HT-29 (cell line): ENCODE measurements at places on chromosomes 1 and 21. TPM values are rescaled to one million over a fixed set of nuclear protein-coding genes. Genes with fewer than 3 reads are reported as not detected.

LORICRIN gene
- total RNA-seq: not detected in 2 replicates

NCSTN gene
- 26.0 and 30.9 TPM in 2 replicates for total RNA-seq

CDC42 gene
- total RNA-seq: 146 and 150 TPM in 2 replicates

OPRD1 gene
- total RNA-seq: under 0.01 and 0.03 TPM in 2 replicates

SLC66A1 gene
- total RNA-seq: 27.2 and 27.9 TPM in 2 replicates

ADORA1 gene
- total RNA-seq: 0.89 TPM in 1 of 2 replicates, not detected in the other

DCST1 gene
- total RNA-seq: 0.05 TPM in 1 of 2 replicates, not detected in the other

AMIGO1 gene
- total RNA-seq: 1.1 and 1.2 TPM in 2 replicates

AQP10 gene
- total RNA-seq: not detected in 2 replicates

PKP1 gene
- 0.43 and 1.2 TPM in 2 replicates for total RNA-seq

LCE1D gene
- not detected in 2 replicates for total RNA-seq

LIN9 gene
- total RNA-seq: 5.5 and 7.5 TPM in 2 replicates

RXFP4 gene
- total RNA-seq: 0.47 and 3.1 TPM in 2 replicates

PPP1R12B gene
- 13.7 and 18.7 TPM in 2 replicates for total RNA-seq

ANXA9 gene
- 49.4 and 50.4 TPM in 2 replicates for total RNA-seq

HRNR gene
- not detected in 2 replicates for total RNA-seq

SHISAL2A gene
- not detected in 2 replicates for total RNA-seq

MCOLN2 gene
- total RNA-seq: not detected in 2 replicates

DNAJC6 gene
- total RNA-seq: 0.08 and 0.10 TPM in 2 replicates

OR6P1 gene
- total RNA-seq: not detected in 2 replicates

RNF207 gene
- 21.4 and 22.7 TPM in 2 replicates for total RNA-seq

CYB5RL gene
- 5.3 and 6.1 TPM in 2 replicates for total RNA-seq

MIXL1 gene
- total RNA-seq: not detected in 2 replicates

NID1 gene
- total RNA-seq: not detected in 2 replicates

MR1 gene
- total RNA-seq: 0.74 and 1.5 TPM in 2 replicates

PLA2G2A gene
- total RNA-seq: 0.31 TPM in 1 of 2 replicates, not detected in the other

SLC25A34 gene
- total RNA-seq: 0.23 TPM in 1 of 2 replicates, not detected in the other

RNF223 gene
- 16.2 and 16.5 TPM in 2 replicates for total RNA-seq

NPL gene
- total RNA-seq: 0.86 and 3.0 TPM in 2 replicates

ZBTB18 gene
- total RNA-seq: 10.7 and 11.0 TPM in 2 replicates
